SW480 (cell line): ENCODE measurements at places on chromosomes 3 and 15.

- DNase-seq: no peak
Observed at GRCh38 chr3:54935869-54936268, 8.0 kb upstream of the LRTM1 start.

DNA sequence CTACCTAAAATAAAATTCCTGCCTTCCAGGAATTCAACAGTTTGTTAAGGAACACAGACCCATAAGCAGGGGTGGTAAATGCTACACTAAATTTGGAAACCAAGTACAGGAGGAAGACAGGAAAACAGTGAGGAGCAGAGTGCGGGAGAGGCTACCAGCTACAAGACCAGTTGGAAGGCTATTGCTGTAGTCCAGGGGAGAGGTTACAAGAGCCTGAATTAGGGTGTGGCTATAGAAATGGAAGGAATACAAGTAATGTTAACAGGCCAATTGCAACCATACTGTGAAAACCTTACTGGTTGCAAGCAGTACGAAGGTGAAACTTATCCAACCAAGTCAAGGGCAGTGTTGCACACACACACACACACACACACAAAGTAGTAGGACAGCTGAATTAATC lies 880 bp upstream of the ARMC8 start:
- peak; percentile 67 for DNase-seq

- no peak for DNase-seq
Observed at GRCh38 chr15:98616397-98616796, 31.9 kb upstream of the IGF1R start.

- peak; percentile 77 for DNase-seq
Observed at GRCh38 chr15:74723754-74724334, 1.5 kb downstream of the CYP1A1 start.

- no peak for DNase-seq
Observed at GRCh38 chr3:6273878-6274277, 587.0 kb upstream of the GRM7 start.

- no peak for DNase-seq
Observed at GRCh38 chr3:84961011-84961410, 2.2 kb downstream of the CADM2 start.

DNA sequence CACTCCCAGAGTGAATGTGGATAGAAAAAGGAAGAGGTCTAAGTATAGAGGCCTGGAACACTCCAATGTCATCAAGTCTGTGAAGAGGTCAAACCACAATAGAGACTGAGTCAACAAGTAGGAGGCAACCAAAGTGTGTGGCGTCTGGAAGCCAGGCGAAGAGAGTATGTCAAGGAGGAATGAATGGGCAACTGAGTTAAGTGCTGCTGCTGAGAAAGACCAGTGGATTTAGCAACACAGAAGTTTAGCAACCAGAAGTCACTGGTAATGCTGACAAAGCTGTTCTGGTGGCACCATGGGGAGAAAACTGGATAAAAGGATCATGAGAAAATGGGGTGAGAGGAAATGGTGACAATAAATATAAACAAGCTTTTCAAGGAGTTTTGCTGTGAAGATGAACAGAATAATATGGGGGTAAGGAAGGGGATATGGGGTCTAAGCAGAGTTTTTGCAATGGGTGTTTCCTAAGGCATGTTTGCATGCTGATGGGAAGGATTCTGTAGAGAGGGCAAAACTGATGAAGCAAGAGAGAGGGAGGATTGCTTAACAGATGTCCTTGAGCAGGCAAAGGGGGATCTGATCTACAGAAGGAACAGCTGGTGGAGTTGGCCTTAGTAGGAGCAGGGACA lies 38.4 kb downstream of the PCOLCE2 start:
- peak; percentile 53 for DNase-seq

DNA sequence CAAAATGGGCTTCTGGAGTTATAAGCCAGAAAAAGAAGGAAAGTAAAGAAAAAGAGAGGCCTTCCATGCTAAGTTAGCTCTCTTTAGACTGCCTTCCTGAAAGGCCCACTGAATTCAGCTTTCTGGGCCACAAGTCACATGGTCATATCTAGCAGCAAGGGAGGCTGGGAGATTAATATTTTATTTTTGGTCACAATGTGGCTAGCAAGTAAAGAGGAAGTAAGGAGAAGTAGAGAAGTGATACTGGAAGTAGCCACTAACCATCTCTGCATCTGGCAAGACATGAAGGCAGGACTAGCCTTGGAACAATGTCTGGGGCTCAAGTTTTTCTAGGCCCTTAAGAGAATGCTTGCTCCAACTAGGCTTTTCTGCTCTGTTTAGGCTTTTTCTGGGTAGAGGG lies 81.8 kb upstream of the UBE2E1 start:
- DNase-seq: no peak

DNA sequence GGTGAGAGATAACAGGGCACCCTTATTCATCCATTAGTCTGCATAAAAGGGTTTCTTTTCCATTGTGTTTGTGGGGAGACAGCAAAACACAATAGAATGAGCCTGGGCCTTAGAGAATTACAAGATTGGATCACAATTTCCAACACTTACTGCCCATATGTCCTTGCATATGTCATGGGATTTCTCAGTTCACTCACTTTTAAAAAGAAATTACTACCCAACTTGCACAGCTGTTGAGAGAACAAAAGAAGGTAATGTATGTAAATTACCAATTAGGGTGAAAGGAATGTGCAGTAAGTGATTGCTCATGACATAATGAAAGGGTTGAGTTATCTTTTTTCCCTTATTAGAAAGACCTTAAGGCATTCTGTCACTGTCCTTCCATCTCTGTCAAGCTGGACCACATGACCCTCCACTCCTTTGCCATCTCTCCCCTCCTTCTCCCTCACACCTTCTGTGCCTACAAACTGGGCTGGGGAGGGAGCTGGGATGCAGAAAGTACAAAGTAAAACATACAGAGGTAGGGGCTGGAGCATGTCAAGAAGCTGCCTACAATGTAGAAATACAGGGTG lies 244.2 kb downstream of the ZMAT3 start:
- no peak for DNase-seq
